ENCODE measurements at places on chromosomes 12 and 14.

DNA sequence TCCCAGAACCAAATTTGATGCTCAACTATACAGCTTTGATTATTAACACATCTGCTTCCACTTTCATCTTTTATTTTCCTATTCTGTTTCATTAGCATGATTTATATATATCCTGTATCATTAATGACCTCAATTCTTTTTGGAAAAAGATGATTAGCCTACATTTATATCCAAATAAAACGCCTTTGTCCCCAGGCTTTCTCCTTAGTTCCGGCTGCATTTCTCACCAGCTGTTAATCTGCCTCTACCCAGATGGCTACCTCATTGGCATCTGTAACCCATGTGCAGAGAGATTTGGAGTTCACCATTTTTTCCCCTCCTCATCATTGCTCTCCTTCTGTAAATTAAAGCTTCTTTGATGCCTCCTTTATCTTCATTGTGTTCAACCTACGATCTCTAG is 336.8 kb upstream of the RGS6 start:
- no peak for DNase-seq

DNA sequence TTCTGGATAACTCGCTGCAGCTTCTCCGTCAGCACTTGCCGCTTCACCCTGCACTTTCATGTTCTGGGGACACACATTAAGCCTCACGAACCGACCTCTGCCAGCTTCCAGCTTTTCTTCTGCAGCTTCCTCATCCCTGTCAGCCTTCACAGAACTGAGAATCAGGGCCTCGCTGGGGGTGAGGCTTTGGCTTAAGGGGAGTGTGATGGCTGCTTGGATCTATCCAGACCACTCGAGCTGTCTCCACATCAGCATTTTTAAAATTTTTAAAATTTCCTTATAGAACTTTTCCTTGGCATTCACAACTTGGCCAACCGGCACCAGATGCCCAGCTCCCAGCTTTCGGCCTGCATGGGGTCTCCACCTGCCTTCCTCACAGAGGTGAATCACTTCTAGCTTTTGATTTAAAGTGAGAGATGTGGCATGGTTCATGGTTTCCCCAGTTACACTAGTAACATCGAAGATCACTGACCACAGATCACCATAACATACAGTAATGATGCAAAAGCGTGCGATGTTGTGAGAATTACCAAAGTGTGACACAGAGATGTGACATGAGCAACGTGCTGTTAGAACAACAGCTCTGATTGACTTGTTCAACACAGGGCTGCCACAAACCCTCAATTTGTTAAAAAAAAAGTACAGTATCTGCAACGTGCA is 139.1 kb upstream of the C14orf180 start:
- DNase-seq: no peak

GRCh38 chr14:64417055-64417770 is 29.1 kb downstream of the MTHFD1 start:
- no peak for DNase-seq

GRCh38 chr12:31797230-31797872 is 68.5 kb upstream of the AMN1 start:
- no peak for DNase-seq

DNA sequence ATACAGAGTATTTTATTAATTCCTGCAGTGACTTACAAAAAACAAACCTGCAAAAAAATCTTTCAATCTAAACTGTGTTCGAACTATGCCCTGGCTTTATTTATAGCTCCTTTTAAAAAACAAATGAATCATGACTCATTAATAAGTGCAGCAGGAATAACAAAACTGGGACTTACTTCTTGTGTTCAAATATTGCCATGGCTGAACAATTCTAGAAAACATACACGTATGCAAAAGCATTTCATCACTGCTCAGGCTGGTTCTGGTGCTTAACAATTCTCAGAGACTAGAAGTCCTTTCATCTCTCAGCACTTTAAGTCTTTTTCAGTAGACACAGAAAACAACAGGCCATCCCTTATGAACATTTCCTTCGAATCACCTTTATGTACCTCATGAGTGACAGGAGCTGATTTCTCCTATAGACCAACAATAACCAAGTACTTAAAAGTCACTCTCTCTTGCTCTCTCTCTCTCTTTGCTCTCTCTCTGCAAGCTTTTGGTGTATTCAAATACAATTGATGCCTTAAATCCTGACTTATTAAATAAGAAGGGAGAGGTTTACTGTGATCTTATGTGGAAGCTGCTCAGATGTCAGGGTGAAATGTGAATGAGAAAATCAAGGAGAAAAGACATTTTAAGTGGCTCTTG is 268.8 kb downstream of the TTC8 start:
- no peak for DNase-seq

- DNase-seq: no peak
Observed at GRCh38 chr12:7459973-7460372, 16.0 kb upstream of the CD163L1 start.

- no peak for DNase-seq
Observed at GRCh38 chr12:104297477-104298113, 5.9 kb upstream of the EID3 start.

- DNase-seq: no peak
Observed at GRCh38 chr12:110983811-110984210, 63.4 kb upstream of the MYL2 start.

DNA sequence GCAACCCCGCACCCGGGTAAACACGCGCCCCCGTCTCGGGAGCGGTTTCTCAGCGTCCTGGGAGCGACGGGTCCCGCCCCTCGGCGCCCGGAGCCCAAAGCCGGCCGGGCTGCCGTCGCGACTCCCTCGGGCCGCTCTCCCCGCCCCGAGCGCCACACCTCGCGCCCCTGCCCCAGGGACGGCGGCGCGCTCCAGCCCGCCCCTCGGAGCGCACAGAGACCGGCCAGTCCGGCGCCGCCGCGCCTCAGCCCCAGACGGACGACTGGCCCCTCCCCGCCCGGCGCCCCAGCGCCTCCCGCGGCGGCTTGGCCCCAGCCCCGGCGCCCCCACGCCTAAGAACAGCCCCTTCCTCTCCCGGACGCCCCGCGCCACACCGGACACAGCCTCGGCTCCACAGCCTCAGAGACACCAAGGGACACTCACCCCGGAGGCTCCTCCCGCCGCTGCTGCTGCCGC is 411 bp downstream of the BTBD7 start:
- DNase-seq: no peak

DNA sequence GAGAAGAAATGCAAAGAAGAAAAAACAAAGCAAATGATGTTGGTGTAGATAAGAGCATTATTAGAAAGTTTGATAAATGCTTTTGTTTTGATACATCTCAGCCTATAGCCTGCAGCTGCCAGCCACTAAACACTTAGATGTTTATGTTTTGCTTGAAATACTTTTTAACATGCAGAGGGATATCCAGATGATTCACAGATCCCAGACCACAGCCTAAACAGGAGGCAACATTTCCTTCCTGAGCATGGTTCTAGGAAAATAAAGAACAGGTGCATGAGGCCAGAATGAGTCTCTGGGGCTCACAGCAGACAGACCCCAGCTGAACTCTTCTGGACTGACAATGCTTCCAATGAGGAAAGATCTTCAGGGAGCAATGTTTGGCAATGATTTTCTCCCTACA is 103.7 kb upstream of the EEA1 start:
- DNase-seq: no peak

DNA sequence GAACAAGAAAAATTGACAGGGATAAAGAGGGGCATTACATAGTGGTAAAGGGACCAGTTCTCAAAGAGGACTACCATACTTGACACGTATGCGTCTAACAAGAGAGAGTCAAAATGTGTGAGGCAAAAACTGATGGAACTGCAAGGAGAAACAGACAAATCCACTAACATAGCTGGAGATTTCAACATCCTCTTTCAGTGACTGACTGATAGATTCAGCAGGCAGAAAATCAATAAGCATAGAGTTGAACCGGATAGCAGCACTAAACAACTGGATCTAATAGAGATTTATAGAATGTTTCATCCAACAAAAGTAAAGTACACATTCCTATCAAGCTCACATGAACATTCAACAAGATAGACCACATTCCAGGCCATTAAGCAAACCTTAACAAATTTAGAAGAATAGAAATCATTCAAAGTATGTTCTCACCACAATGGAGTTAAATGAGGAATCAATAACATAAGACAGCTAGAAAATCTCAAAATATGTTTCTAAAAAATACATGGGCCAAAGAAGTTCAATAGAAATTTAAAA is 16.1 kb upstream of the CRACR2A start:
- DNase-seq: no peak

- DNase-seq: no peak
Observed at GRCh38 chr12:80848858-80849257, 88.9 kb downstream of the LIN7A start.

GRCh38 chr14:94471045-94471444 is 5.0 kb downstream of the SERPINA9 start:
- DNase-seq: no peak

DNA sequence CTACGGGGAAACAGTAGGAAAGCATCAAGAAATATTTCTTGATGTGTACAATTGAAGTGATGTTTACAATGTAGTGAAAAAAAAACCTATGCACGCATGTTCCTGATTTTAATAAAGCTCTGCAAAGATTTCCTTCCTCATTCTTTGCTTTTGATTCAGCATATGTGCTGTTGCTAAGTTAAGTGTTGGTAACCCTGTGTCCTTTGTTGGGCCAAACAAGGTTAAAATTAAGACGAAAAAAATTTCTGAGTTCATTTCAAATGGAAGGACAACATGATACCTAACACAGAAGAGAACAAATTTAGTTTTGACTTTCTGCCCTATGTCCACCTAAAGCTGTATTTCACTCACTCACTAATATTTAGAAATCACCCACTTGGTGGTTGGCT is 62.8 kb downstream of the PPP2R5C start:
- DNase-seq: no peak

DNA sequence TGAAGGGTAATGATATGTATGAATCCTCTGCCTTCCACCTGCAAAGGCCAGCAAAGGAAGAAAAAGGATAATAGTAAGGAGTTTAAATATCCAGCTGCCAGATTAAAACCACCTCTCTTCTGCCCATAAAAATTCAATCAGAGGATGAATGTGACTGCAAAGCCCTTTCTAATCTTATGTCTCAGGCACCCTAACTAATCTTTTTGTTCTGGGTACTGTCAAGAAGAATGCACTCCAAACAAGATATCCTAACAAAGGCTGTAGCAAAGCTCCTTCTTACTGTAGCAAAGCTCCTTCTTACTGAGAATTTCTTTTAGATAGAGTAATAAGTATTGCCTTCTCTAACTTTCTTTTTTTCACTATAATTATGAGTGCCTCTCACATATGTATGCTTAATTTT is 91.8 kb downstream of the ST8SIA1 start:
- no peak for DNase-seq

Data from cortex of kidney (tissue), 1 donor.